CD4-positive, alpha-beta T cell treated with Interleukin-17A for 1 hour (primary cell): ENCODE measurements at places on chromosomes 7 and 10.

- no peak for DNase-seq
These were observed 803.0 kb downstream of the GRM8 start for GRCh38 chr7:126449611-126450268.

DNA sequence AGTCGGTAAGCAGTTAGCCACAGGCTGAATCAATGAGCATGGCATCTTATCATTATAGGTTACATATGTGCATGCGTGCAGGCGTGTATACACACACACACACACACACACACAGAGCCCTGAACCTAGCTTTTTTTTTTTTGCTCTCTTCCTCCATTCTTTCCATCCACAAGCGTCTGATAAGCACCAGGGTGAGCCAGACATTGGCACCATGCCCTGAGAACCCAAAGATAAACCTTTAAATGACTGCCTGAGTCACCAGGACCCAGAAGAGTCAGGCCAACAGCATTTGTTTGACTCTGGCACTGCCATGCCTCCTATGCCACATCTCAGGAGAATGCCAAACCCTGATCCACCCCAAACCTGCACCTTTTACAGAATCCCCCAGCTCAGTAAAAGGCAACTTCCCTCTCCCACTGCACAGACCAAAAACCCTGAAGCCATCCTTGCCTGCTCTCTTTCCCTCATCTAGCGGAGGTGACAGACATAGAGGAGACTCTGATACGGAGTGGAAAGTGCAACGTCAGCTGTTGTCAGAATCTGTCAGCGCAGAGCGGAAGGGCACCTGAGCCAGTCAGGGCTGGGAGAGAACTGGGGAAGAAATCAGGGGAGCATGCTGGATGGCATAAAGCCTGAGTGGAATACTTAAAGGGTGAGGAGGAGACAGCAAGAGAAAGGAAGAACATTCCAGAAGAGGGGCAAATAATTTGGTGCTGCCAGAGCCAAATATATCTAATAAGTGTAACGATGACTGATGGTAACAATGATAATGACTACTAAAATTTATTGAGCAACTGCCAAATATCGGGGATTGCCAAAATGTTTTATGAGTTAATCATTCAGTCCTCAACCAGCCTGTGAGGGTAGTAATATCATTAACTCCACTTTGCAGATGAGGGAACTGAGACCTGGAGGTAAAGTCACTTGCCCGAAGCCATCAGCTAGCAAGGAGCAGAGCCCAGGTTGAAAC, 3.2 kb downstream of the PARP12 start:
- peak; percentile 25 for DNase-seq

GRCh38 chr7:2939193-2939885, 95.2 kb upstream of the GNA12 start:
- DNase-seq: no peak

- no peak for DNase-seq
These were observed 60.6 kb upstream of the AUTS2 start for GRCh38 chr7:69537691-69538090.

GRCh38 chr10:130498934-130499333, 362.7 kb downstream of the GLRX3 start:
- DNase-seq: no peak

DNA sequence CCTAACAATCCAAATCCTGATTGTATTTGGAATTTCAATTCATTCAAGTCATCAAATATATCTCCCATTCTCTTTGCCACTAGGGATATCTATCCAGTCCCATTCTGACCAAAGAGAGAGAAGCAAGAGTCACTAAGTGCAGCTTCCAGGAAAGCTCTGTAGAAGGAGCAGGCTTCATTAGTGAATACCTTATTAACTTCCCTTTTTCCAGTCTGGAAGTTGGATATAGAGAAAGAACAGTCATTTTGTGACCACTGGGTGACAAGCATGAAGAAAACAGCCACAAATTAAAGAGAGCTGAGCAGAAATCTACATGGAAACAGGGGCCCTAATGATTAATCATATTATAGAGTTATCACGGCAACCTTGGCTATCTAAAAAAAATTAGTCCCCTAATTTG, 190.7 kb upstream of the ADO start:
- DNase-seq: no peak

DNA sequence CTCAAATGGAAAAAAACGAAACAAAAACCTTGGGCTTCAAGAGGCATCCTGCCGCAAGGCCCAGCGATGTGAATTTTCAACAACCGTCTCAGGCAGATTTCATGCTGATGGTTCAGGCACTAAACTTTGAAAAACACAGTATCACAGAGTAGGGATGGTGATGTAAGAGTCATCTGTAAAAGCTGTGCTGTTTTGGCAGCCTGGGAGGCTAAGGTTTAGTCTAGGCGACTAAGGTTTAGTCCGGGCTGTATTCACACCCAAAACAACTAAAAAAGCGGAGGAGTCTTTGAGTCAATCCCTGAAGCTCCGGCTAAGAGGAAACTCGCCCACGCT, 420 bp upstream of the MINPP1 start:
- DNase-seq: peak; percentile 1

GRCh38 chr7:879093-879492, 2.7 kb downstream of the GET4 start:
- DNase-seq: no peak

DNA sequence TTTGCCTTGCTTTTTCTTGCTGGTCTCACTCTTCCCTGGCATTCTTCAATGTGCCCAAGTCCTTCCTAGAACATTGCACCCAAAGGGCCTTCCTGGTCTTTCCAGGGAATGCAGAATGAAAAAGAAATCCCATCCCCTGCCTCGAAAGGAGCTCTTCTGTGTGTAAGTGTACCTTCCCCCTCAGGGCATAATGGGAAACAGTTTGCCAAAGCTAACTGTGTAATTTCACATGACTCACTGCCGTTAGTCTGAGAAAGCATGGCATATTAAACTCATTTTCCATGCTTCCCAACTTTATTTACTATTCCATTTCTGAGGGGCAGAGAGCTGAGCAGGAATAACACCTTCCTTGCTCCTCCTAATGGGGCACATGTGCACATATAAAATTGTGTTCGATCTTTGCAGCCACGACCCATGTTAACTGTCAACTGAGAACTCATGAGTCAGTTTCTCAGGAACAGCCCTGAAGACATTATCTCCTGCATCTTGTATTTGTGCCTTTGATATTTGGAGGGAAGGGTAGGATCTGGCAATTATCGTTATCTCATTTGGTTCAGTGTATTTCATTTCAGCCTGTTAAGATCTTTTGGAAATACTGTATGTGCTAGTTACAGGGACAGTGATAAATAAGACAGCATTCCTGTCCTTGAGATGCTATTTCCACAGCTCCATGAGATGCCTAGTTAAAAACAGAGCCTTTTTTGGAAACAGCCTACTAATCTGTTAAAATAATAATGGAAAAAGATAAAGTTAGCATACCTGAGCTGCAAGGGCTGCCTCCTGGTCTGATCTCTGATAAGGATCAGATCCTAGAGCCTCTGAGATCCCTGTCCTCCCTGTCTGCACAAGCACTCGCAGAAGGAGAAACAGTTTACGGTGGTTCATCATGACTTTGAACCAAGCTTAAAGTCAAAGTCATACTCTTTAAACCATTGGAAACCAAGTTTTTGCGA, 42.3 kb downstream of the IKZF1 start:
- no peak for DNase-seq

DNA sequence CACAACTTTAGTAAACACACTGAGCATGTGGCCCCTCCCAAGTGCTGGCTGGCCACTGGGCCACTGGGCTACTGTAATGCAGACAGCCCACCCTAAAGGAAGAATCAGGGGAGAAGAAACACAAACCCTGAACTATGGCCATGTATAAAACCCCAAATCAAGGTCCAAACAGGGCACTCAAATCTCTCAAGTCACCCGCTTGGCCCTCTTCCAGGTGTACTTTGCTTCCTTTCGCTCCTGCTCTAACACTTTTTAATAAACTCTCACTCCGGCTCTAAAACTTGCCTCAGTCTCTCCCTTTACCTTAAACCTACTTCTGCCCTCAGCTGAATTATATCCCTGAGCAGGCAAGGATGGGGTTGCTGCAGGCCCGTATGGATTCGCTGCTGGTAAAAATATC, 72.6 kb downstream of the TPK1 start:
- no peak for DNase-seq

DNA sequence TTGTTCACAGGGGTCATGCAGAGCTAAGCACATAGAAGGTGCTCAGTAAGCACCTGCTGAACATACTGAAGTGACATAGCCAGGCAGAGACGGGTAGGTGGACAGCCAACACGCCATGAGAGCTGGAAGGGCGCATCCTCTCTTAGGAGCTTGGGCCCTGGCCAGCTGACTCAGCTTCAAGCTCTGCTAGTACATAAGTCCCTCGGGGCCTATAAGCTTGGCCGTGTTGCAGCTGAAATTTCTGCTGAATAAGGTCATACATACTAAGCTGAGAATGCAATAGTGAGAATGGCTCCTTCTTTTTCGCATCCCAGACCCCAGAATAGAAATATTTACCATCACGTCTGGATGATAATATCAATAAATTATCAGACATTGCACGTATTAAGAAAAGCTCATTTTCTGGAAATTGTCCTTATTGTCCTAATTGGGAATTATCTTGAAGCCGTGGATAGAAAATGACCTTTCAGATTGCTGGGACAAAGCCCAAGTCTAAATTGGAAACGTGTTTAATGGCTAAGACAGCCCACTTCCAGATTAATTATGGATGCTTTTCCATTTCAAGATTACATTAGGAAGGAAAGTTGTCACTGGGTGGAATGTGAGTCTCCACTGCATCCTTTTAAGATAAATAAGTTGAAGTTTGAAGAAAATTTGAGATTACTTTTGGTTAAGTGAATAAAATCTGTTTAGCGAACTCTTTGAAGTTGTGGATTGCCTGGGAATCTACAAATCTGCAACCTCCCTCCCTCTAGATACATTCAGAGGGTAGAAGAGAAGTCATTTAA, 287.1 kb upstream of the C7orf33 start:
- DNase-seq: no peak

- no peak for DNase-seq
These were observed 127.4 kb downstream of the ELAPOR2 start for GRCh38 chr7:86932038-86932512.

- no peak for DNase-seq
These were observed 27.9 kb upstream of the CUL1 start for GRCh38 chr7:148670807-148671206.

- DNase-seq: no peak
These were observed 170.9 kb downstream of the PARD3 start for GRCh38 chr10:34644224-34644623.

DNA sequence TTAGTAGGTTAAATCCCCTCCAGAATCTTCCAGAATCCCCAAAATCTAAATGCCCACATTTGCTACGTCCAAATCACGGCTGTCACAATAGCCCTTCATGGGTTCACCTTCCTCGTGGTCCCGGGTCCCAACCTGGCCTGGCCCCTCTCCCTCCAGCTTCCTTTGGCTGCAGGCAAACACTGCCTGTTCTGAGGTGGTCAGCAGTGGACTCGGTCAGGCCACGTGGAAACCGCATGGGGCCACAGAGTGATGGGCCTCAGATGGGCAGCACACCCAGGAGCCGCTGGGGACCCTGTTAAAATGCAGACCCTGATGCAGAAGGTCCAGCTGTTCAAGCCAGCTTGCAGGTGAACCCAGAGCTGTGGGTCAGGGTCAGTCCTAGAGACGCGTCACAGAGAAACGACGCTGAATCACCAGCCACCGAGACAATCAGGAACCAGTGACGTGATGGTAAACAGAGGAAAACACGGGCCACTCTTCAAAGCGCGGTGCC, 588.6 kb downstream of the DNAJB6 start:
- no peak for DNase-seq

GRCh38 chr7:139808427-139808826, 20.6 kb upstream of the TBXAS1 start:
- DNase-seq: no peak

DNA sequence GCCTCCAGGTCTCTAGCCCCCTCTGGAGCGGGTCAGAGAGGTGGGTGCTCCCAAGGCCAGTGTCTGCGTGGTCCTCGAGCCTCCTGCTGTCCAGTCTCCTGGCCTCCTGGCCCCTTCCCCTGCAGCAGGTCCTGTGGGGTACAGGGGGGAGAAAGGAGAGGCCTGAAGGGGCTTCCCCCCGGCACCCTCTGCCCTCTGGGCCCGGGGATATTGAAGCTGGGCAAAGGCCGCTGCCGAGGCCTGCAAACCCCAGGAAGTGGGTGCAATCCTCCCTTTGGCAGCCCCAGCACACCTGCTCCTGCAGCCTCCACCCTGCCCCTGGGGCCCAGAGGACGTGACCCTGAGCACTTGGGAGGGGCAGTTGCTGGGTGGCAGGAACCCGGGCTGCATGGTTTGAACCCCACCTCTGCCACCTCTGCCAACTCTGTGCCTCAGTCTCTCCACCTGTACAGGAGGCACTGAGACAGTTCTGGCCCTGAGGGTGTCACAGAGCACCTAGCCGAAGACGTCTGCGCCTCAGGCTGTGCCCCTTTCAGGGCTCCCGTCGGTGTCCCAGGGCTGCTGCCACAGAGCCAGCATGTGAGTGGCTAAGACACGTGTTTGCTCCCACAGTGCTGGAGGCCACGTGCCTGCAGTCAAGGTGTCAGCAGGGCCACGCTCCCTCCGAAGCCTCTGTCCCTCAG, 59.1 kb upstream of the INPP5A start:
- no peak for DNase-seq

DNA sequence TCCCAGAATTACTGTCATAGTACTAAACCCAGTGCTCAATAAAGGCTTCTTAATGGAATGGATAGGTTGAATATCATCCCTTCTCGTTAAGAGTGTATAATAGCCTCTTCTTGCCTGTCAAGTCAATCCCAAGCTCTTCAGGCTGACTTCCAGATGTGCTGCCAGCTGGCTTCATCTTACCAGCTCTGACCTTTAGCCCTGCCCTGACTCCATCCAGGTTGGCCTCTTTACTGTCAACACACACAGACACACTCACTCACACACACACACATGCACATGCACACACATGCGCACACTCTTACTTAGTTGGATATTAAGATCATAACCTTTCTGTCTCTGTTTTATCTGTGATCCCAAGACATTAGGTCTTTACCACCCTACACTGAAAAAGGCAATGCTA, 49.1 kb downstream of the ASB4 start:
- DNase-seq: no peak

- DNase-seq: no peak
These were observed 22.0 kb upstream of the ELFN1 start for GRCh38 chr7:1647961-1648672.

GRCh38 chr7:46744957-46745706, 824.1 kb upstream of the IGFBP3 start:
- DNase-seq: no peak

DNA sequence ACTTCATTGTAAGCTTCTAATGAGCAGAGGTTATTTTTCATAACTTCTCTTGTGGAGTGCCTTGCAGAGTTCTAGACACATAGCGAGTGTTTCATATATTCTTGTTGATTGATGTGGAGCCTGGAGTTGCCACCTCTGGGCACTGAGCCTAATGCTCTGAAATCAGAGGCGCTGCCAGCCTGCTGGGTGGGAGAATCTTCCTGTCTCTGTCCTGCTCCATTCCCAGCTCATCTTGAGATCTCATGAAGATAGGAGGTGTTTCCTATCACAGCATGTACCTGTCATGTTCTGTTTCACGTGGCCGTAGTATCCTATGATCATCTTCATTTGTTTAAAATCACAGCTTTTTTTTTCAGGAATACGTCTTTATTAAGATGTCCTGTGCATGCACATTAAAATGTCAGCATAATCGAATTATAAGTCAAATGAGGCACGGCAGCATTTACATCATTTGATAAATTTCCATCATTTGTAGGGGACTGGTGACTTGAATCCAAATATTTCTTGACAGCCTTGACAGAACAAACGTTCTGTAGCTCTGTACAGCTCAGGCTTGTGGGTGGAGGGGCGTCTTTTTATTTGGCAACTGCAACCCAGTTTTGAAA, 393.0 kb downstream of the PHTF2 start:
- DNase-seq: no peak

GRCh38 chr10:86733260-86733671, 23.2 kb upstream of the BMPR1A start:
- DNase-seq: no peak
